Camera-type eye (tissue), 1 donor: ENCODE measurements at places on chromosomes 6 and 20. TPM values are rescaled to one million over a fixed set of nuclear protein-coding genes. Genes with fewer than 3 reads are reported as not detected.

The TTLL9 gene
- 1.4 TPM for total RNA-seq

The ADA gene
- total RNA-seq: 5.7 TPM

The RALGAPA2 gene
- 66.7 TPM for total RNA-seq

The AVP gene
- total RNA-seq: not detected

The LY6G5B gene
- 2.3 TPM for total RNA-seq

The PGC gene
- not detected for total RNA-seq

The C6orf58 gene
- total RNA-seq: not detected

The NKX2-2 gene
- not detected for total RNA-seq

The ZC3H12D gene
- 1.0 TPM for total RNA-seq

The SRC gene
- total RNA-seq: 43.6 TPM

The CRISP2 gene
- total RNA-seq: 0.55 TPM

The CDSN gene
- not detected for total RNA-seq

The CLPSL1 gene
- total RNA-seq: not detected

The ADGB gene
- 3.1 TPM for total RNA-seq

The TP53INP2 gene
- 13.9 TPM for total RNA-seq

The PHACTR3 gene
- 8.1 TPM for total RNA-seq
